ENCODE measurements at places on chromosomes 4 and X. TPM values are rescaled to one million over a fixed set of nuclear protein-coding genes. Genes with fewer than 3 reads are reported as not detected.

- no peak for DNase-seq
Observed at GRCh38 chr4:38004887-38005286, 44.7 kb downstream of the PTTG2 start.

DNA sequence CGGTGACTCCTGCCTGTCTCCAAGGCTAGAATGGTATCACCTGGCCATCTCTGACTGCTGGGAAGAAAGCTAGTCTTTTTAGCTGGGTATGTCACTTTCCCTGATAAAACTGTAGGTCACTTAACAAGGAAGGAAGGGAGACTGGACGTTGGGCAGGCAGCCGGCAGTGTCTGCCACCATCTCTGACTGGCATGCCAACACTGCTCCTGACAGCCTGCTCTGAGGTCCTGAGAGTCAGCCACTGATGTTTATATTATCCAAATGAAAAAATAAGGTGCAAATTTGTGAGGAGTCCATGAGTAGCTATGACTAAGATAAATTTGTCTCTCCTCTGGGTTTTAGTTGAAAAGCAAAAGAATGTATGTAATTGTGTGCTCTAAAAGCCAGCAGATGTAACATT, 77.2 kb downstream of the SNX25 start:
- DNase-seq: no peak

GRCh38 chrX:40176351-40177116, 78.8 kb upstream of the BCOR start:
- peak; percentile 84 for DNase-seq

GRCh38 chrX:4963432-4963831, 1250.0 kb upstream of the PRKX start:
- DNase-seq: no peak

GRCh38 chr4:152646221-152646620, 33.6 kb downstream of the TMEM154 start:
- DNase-seq: no peak

DNA sequence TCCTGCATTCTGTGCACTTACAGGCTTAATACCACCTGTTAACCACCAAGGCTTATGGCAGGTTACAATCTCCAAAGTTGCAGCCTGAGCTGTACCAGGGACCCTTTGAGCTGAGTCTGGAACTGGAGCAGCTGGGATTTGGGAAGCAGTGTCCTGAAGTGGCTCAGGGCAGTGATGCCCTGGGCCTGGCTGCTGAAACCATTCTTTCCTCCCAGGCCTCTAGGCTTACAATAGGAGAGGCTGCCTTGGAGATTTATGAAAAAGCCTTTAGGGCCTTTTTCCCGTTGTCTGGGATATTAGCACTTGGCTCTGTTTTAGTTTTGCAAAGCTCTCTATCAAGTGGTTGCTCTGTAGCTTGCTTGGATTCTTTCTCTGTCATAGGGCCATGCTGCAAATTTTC, 154.3 kb upstream of the CASK start:
- DNase-seq: no peak

DNA sequence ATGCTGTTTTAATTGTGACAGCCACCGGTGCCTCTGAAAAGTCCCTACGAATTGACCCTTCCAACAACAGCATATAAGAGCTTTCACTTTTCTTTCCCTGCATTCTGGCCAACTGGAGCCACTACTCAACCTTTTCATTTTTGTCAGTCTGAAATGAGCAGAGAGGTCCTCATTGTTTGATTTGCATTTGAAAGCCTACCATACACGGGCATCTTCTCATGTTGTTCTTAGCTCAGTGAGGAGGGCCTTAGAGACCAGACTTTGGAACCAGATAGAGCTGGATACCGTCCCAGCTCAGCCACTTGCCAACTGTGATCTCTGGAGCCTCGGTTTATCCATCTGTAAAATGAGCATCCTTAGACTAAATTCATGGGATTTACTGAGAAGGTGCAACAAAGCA, 16.9 kb upstream of the TMSB4X start:
- no peak for DNase-seq

DNA sequence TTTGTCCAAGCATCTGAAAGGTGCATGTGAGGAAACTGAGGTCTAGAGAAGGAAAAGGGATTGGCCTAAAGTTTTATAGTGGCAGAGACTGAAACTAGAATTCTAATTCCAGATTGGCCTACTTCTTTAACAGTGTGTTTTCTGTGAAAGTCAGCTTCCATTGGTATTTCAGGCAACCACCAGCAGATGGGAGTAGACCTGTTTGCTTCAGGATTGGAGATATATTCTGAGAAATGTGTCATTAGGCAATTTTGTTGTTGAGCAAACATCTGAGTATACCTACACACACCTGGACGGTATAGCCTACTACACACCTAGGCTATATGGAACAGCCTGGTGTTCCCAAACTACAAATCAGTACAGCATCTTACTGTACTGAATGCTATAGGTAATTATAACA, 207.3 kb upstream of the RADX start:
- DNase-seq: peak; percentile 26

GRCh38 chr4:169571435-169571834, 40.9 kb downstream of the NEK1 start:
- DNase-seq: no peak

- no peak for DNase-seq
Observed at GRCh38 chrX:54066841-54067240, 22.6 kb upstream of the PHF8 start.

The BBS7 gene
- total RNA-seq: 12.4 TPM

The CXCL1 gene
- 8.3 TPM for total RNA-seq

The F11 gene
- total RNA-seq: 19.4 TPM

The EDNRA gene
- total RNA-seq: 35.7 TPM

The HGFAC gene
- total RNA-seq: 0.87 TPM

Data from hepatocyte (in vitro differentiated cells).